ENCODE measurements at places on chromosomes 12 and 14. TPM values are rescaled to one million over a fixed set of nuclear protein-coding genes. Genes with fewer than 3 reads are reported as not detected.

CNTN1 gene
- total RNA-seq, result not detected

DNA sequence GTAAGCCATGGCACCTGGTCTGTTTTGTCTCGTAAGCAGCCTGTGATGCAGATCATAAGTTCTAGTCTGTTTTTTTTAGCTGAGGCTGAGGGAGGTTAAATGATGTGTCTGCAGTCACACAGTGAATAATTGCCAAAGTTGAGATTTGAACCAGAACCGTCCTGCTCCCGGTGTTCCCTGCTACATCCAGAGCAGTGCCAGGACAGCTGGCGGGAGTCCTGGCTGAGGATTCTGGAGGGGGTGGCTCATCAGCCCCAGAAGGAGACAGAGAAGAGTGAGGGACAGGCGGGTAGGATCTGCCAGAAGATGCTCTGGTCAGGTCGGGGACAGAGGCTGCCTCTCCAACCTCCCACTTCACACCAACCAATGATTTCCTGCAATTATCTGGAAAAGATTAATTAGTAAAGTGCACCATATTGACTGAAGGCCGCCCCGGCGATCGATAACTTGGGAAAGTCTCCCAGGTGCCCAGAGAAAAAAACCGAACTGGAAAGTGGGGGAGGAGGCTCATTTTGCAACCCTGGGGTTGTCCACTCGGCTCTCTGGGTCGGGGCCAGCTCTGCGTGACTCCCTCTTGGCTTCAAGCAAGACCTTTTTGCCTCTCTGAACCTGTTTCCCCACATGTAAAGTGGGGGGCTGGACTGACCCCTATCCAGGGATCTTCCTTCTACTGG lies 42.1 kb downstream of the MVK start:
- peaks cover 24% of the 10 kb centered on the region for H3K27me3 ChIP-seq
- no peak overlapping the region for H3K27ac ChIP-seq
- no peak overlapping the region for H3K4me3 ChIP-seq
- DNase-seq, result no peak

- no peak for DNase-seq
- no peak overlapping the region for H3K4me3 ChIP-seq
- no peak overlapping the region for H3K27ac ChIP-seq
- H3K27me3 ChIP-seq, result no peaks in the 10 kb centered on the region
Observed at GRCh38 chr12:106455111-106455510, 97.6 kb downstream of the POLR3B start.

- H3K4me3 ChIP-seq, result no peak overlapping the region
- no peak overlapping the region for H3K27ac ChIP-seq
- peaks cover 10% of the 10 kb centered on the region for H3K36me3 ChIP-seq
- peaks cover 9% of the 10 kb centered on the region for H3K4me1 ChIP-seq
- no peak for DNase-seq
Observed at GRCh38 chr12:68491204-68491960, 119.3 kb upstream of the RAP1B start.

- H3K36me3 ChIP-seq, result no peaks in the 10 kb centered on the region
- H3K4me3 ChIP-seq, result no peak overlapping the region
- no peaks in the 10 kb centered on the region for H3K4me1 ChIP-seq
- no peak for DNase-seq
- no peak overlapping the region for H3K27ac ChIP-seq
- H3K27me3 ChIP-seq, result peaks cover 8% of the 10 kb centered on the region
Observed at GRCh38 chr14:51507906-51508511, 143.7 kb upstream of the FRMD6 start.

DNA sequence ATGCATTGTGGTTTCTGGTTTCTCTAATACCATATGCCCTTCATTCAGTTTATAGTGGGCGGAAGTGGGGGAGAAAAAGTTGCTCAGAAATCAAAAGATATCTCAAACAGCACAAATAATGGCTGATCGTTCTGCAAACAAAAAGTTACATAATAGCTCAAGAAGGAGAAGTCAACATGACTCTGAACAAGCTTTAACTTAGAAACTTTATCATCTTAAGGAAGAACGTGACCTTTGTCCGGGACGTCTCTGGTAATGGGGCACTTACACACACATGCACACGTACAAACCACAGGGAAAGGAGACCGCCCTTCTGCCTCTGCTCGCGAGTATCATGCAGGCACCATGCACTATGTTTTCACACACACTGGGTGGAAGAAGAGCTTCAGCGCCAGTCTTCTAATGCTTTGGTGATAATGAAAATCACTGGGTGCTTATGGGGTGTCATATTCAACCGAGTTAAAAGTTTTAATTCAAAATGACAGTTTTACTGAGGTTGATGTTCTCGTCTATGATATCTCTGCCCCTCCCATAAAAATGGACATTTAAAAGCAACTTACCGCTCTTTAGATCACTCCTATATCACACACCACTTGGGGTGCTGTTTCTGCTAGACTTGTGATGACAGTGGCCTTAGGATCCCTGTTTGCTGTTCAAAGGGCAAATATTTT lies 4.7 kb downstream of the FOS start:
- H3K4me3 ChIP-seq, result no peak overlapping the region
- no peak overlapping the region for H3K27ac ChIP-seq
- peaks cover 17% of the 10 kb centered on the region for H3K4me1 ChIP-seq

DNA sequence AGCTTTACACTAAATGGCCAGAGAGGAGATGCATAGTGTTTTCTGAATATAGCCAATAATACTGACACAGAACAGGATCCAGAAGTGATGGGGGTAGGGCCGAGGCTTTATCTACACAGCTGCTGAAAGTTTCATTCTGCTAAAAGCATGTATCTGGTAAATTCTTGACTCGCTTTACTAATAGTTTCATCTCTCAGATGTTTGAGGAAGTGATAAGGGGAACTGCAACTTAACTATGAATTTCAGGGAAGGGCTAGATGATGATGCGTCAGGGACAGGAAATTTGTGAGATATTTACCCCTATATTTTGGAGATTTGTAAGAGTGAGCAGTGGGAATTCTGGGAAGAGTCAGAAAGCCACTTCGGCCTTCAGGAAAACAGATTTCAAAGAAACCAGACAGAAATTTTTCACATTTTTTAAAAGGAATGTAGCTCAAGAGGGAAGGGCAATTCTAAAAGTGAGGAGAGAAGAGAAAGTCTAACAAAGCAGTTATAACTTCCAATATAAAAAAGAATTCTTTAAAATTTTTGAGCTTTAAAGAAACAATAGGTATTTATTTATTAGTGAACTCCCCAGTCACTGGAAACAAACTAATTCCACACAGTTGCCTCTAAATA lies 243.1 kb downstream of the BCAT1 start:
- no peak overlapping the region for H3K4me3 ChIP-seq
- H3K4me1 ChIP-seq, result no peaks in the 10 kb centered on the region
- H3K36me3 ChIP-seq, result no peaks in the 10 kb centered on the region

MIP gene
- not detected for total RNA-seq

PSMA3 gene
- 189 TPM for total RNA-seq

GRCh38 chr12:12717586-12718380 lies 615 bp downstream of the CDKN1B start:
- H3K4me1 ChIP-seq, result peaks cover 37% of the 10 kb centered on the region
- peaks cover 53% of the 10 kb centered on the region for H3K36me3 ChIP-seq
- peak overlapping the region; percentile 98 for H3K27ac ChIP-seq
- peak; percentile 67 for DNase-seq
- H3K27me3 ChIP-seq, result no peaks in the 10 kb centered on the region
